A549 treated with Mapracorat at 1 μM for 4 hours (cell line): ENCODE measurements at places on chromosomes 2 and 18. TPM values are rescaled to one million over a fixed set of nuclear protein-coding genes. Genes with fewer than 3 reads are reported as not detected.

GAREM1 gene
- total RNA-seq = 4.3 to 6.2 TPM (median 5.3 TPM) in 5 replicates

CREB1 gene
- 16.7 to 27.8 TPM (median 21.9 TPM) in 5 replicates for total RNA-seq

KIAA2012 gene
- total RNA-seq = not detected in 5 replicates

TUBA3E gene
- total RNA-seq = 2.4 to 3.8 TPM (median 3.3 TPM) in 5 replicates

IL36A gene
- not detected in 5 replicates for total RNA-seq

MBD1 gene
- total RNA-seq = 26.4 to 35.2 TPM (median 33.5 TPM) in 5 replicates

CRYBA2 gene
- total RNA-seq = not detected in 5 replicates

SERPINB4 gene
- total RNA-seq = 0.08 to 0.09 TPM in 2 of 5 replicates, not detected in the others
